ENCODE measurements at places on chromosomes 7 and 10.

GRCh38 chr7:151351027-151351426, 9.4 kb downstream of the NUB1 start:
- DNase-seq: no peak

- DNase-seq: no peak
Observed at GRCh38 chr10:132575320-132576201, 38.0 kb downstream of the INPP5A start.

DNA sequence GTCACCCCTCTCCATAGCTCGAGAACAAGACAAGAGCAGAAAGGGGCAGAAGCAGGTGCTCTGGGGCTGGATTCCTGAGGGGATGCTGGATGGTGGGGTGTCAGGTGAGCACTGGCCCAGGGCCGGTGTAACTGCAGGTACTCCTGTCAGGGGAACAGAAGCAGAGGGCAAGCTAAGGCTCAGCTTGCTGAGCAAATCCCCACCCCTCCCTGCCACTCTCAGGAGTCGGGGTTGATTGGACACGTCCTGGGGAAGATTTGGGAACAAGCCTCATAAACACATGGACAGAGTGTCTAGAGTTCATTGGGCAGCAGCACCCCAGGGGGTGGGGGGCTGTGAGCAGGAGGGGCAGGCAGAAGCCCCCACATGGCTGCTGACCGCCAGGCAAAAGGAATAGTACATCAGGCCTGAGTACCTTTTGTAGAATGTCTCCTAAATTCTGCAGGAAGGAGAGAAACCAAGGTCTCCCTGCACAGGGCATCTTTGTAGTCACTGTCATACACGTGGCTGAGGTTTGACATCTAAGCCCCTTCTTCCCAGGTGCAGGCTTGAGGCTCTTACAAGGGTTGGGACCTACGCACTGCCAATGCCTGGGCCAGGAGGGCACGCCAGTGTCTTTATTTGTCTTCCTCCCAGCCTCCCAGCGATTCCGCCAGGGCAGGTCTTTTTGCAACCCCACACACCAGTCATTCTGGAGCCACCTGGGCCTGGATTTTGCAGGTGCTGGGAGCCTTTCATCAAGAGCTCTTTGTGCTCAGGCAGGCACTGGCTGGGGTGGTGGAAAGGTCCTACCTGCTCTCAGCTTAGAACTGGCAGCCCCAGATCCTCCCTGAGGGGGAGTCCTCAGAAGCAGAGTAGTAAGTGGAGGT, 2.8 kb downstream of the CALML3 start:
- DNase-seq: no peak

DNA sequence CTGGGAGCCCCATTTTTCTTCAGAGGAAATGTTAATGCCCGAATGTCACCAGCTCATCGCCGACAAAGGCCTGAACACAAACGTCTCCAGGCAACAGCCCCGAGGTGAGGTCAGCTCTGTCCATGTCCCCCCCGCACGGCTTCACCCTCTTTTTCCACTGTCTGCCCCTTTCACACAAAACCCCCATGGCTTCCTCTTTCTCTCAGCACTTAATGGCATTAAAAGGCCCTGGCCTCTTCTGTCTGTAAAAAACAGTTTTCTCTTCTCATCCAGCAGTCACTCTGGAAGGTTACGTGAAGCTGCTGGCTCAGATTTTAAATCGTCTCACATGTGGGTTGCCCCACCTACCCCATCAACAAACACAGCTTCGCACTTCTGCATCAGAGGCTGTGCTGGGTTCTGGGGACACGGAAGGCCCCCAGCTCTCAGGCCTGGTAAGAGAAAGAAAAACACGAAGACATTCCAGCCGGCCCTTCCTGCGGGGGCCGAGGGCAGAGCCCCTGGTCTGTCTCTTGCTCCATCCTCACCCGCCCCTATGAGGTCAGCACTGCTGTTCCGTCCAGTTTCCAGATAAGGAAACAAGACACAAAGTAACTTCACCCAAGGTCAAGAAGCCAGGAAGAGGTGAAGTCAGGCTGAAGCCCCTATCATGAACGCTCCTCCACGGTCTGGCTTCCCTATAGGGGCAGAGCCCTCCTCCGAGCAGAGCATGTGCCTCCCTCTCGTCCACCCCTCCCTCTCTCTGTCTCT, 91.1 kb upstream of the PDGFA start:
- DNase-seq: no peak

DNA sequence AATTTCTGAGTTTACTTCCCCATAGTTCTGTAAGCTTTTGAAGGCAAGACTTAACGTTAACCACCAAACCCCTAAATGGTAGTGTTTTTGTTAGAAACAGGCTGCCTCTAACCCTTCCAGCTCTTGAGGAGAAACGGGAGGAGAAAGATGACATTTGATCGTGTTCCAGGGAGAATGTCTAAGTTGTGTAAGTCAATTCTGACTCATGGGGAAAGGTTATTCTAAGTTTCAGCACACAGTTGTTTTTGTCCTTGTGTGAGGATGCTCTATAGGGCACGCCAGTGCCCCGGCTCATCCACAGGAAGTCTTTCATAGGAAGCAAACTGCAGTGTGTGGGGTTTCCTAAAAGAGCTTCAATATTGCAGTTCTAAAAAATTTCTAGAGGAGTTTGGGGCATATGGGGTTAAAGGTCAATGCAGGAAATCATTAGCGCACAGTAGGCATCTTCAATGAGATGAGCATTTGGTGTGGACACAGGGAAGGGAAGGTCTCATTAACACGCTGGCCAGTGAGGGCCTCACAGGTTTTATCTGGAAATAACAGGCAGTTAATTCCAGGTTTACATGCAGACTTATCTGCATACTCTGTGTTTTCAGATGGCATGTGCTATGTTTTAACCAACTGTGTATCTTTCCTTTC, 638.2 kb upstream of the IGFBP3 start:
- DNase-seq: no peak

- DNase-seq: no peak
Observed at GRCh38 chr7:82567841-82568240, 124.3 kb upstream of the CACNA2D1 start.

- no peak for DNase-seq
Observed at GRCh38 chr7:31078363-31078990, 26.4 kb downstream of the ADCYAP1R1 start.

DNA sequence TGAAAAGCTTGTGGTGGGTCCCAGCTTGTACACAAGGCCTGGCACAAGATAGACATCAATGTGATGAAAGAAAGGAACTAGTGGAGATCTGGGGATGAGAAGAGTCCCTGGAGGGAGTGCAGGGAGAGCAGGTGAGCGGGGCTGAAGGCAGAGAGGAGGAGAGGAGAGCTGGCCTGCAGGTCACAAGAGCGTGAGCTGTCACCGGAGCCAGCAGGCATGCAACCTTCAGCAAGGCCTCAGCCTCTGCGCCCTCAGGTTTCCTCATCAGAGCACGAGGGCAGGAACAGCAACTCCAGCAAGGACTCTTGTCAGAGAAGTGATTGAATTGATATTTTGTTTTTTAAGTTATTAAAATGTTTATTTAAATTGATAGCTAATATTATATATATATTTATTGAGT, 188.6 kb downstream of the CXCL12 start:
- no peak for DNase-seq

DNA sequence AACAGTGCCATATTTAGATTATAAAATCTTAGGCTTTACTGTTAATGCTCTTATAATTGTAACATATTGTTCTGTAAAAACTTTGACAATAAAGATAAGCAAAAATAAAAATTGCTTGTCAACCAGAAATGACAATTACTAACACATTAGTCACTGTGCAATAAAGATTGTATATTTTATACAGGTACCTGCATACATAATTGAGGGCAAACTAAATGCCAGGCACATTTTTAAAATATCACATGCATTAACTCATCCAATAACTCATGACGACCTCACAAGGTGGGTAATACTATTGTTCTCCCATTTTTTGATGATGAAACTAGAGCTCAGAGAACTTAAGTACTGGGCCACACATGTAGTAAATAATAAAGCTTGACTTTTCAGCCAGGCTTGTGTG, 1020.2 kb upstream of the C7orf33 start:
- DNase-seq: no peak

- no peak for DNase-seq
Observed at GRCh38 chr10:106301146-106301545, 863.4 kb downstream of the SORCS1 start.

- no peak for DNase-seq
Observed at GRCh38 chr10:94010886-94011285, 17.2 kb downstream of the PLCE1 start.

- DNase-seq: no peak
Observed at GRCh38 chr10:31100662-31101061, 69.0 kb upstream of the ZNF438 start.

DNA sequence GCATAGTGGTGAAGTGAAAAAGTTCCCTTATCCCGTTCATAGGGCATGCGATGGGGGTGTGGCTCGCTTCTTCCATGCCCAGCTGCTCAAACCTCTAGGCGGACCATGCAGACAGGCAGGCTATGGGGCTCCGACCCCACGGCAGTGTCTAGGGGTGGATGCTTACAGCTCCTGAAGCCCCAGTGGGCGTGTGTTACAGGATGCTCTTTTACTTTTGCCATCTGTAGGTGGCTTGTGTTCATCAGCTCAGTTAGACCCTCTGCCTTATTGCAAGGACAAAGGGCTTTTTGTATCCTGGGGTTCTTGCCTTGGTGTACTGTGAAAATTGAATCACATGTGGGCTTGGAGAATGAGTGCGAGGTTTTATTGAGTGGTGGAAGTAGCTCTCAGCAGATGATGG, at the start of gene MYL10:
TSS of gene MYL10 (minus strand) at position 126 of the 400 bp plus-strand sequence. CDS start 178 bp downstream, outside the sequence.
- no peak for DNase-seq

DNA sequence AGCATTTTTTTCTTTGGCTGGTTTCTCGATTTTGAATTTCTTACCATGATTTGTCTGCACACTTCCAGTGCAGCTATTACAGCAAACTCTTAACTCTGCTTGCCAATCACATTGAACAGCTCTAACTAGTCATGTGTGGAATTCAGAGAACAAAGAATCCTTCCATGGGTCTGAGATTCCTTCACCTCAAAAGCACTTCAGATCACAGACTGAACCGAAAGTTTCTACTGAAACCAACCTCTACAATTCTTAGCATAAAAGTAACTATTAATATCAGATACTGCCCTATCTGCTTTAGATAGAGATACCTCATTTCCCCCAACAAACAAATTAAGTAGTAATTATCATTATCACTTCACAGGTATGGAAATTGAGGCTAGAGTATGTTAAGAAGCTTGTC, 56.5 kb upstream of the SP4 start:
- no peak for DNase-seq

GRCh38 chr7:101882595-101883564, 65.5 kb downstream of the CUX1 start:
- no peak for DNase-seq

DNA sequence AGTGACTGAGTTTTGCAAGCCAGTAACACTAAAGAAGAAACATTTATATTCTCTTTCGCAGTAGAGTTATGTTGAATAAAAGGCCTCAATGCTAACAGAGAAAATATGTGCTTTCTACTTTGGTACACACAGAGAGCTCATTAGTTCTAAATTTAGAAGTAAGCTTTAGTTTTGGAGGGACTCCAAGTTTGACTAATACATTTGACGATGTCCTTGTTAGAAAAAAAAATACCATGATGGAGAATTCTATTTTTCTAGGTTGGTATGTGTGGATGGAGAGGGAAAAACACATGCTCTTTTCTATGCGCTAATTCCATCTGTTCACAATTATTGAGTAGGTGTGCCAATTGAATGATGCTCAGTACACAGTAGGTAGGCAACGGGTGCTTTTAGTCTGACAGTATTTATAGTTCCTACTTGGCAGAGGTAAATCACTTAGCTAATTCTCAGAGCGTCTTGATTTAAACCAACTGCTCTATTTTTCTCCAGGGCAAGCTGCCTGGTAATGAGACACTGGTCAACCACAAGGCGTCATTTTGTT, 327.2 kb upstream of the AKR1E2 start:
- no peak for DNase-seq

DNA sequence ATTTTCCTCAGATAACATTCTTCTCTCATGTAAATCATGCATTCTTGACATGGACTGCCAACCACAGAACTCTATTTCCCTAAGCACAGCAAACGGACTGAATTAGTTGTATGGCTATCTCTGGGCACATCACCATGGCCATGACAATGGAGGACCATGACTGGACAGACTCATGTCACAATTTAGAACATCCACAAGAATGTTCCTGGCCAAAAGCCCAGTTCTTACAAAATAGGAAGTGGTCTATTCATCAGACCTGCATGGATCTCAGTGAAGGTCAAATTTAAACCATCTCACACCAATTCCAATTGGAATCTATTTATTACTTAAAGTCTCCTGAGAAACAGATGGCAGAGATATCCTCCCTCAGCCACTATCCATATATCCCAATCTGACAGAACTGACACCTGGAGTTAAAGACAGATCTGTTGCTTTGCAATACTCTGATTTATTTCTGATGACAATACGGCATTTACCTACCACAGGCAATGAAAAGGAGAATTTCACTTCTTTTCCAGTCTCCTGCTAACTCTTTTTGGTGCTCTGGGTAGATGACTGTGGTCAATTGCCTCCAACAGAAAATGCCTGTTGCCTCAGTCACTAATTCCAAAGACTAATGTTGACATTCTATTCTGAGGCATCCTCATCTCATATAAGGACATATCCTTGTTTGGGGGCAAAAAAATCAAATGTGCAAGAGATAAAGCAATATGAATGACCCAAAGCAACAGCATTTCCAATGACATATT, 254.8 kb downstream of the HTR7 start:
- DNase-seq: no peak

GRCh38 chr10:75243426-75243825, 7.7 kb upstream of the COMTD1 start:
- no peak for DNase-seq

DNA sequence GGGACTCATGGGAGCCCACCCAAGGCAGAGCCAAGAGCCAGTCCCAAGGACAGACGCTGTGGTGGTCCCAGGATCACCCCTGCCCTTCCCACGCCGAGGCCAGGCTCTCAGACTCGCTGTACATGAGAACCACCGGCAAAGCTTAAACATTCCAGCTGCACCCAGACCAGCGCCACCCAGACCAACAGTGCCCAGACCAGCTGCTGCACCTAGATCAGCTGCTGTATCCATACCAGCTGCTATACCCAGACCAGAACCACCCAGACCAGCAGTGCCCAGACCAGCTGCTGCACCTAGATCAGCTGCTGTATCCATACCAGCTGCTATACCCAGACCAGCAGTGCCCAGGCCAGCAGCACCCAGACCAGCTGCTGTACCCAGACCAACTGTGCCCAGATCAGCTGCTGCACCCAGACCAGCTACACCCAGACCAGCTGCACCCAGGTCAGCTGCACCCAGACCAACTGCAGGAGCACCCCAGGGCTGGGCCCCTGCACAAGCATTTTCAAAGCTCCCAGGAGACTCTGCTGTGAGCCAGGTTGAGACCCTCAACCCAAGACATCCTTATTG, 47.9 kb upstream of the CNPY1 start:
- DNase-seq: no peak

Measured in stimulated activated CD8-positive, alpha-beta memory T cell treated with anti-CD3 and anti-CD28 coated beads, Interleukin-7, amount 100 ng/mL, for 24 hours (primary cell).